ENCODE measurements at places on chromosomes 6 and 20. TPM values are rescaled to one million over a fixed set of nuclear protein-coding genes. Genes with fewer than 3 reads are reported as not detected.
A peak's percentile ranks its signal among the peaks of the same experiment; 100 is the strongest.

GRCh38 chr6:13194852-13195251 lies 133.5 kb downstream of the TBC1D7 start:
- H3K27me3 ChIP-seq, result peaks cover 2% of the 10 kb centered on the region
- H3K4me3 ChIP-seq, result no peak overlapping the region
- H3K36me3 ChIP-seq, result no peaks in the 10 kb centered on the region
- peak; percentile 10 for DNase-seq
- no peak overlapping the region for H3K27ac ChIP-seq

- H3K27ac ChIP-seq, result no peak overlapping the region
- H3K4me1 ChIP-seq, result no peaks in the 10 kb centered on the region
- no peaks in the 10 kb centered on the region for H3K36me3 ChIP-seq
- no peaks in the 10 kb centered on the region for H3K27me3 ChIP-seq
Observed at GRCh38 chr6:11738661-11739375, 39.8 kb downstream of the ADTRP start.

DNA sequence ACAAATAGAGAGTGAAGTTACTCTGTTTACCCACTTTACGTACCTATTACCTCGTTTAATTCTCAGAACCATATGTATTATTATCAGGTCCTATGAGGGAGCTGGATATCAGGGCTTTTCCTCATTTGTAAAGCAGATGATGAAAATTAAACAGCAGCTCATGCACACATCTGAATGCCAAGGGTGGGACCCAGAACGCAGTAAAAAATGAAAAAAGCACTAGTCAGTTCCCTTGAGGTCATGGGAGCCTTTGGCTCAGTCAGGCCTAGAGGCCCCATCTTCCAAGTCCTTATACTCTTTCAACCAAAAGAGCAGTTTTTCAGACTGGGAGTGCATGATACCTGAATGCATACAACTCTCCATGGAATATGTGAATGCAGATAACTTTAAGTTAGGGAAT lies 23.0 kb downstream of the B3GAT2 start:
- no peaks in the 10 kb centered on the region for H3K36me3 ChIP-seq
- no peaks in the 10 kb centered on the region for H3K27me3 ChIP-seq
- H3K4me3 ChIP-seq, result no peak overlapping the region
- H3K4me1 ChIP-seq, result no peaks in the 10 kb centered on the region

- H3K4me1 ChIP-seq, result no peaks in the 10 kb centered on the region
- H3K36me3 ChIP-seq, result no peaks in the 10 kb centered on the region
- no peaks in the 10 kb centered on the region for H3K27me3 ChIP-seq
- no peak overlapping the region for H3K27ac ChIP-seq
Observed at GRCh38 chr20:37989601-37990295, 43.5 kb downstream of the TTI1 start.

GRCh38 chr6:89321131-89321970 lies 6.3 kb upstream of the GABRR2 start:
- no peak overlapping the region for H3K4me3 ChIP-seq
- no peak overlapping the region for H3K27ac ChIP-seq
- H3K27me3 ChIP-seq, result no peaks in the 10 kb centered on the region
- DNase-seq, result no peak

DNA sequence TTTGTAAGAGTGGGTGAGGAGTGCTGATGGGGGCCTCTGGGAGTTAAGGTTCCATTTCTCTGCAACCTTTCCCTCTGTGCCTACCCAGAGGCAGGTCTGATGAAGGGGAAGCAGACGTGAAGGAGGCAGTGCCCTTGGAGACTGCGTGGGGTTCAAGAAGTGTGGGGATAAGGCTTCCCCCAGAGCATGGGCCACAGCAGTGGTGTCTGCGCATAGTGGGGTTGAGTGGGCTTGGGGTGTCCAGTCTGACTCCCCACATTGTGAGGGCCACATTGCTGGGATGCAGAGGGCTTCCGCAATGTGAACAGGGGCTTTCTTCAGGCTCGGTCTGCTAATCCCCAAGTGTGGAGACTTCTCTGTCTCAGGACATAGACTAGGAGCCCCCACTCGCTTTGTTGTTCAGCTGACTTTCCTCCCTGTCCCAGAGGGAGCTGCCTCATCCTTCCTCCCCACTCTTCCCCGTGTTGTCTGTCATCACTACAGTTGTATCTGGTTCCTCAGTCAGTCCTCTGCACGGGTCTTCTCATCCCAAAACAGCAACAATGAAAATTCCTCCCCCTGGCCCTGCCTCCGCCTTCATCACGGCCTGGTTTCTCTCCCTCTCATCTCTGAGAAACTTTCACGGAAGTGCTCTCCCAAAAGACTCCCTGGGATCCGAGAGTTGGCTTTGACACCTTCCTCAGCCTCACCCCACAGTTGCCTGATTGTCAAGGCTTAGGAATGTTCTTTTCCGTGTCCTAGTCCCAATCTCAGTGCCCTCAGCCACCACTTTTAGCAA lies 2.8 kb downstream of the EBF4 start:
- no peaks in the 10 kb centered on the region for H3K27me3 ChIP-seq
- DNase-seq, result no peak
- H3K4me1 ChIP-seq, result no peaks in the 10 kb centered on the region
- no peak overlapping the region for H3K27ac ChIP-seq

DNA sequence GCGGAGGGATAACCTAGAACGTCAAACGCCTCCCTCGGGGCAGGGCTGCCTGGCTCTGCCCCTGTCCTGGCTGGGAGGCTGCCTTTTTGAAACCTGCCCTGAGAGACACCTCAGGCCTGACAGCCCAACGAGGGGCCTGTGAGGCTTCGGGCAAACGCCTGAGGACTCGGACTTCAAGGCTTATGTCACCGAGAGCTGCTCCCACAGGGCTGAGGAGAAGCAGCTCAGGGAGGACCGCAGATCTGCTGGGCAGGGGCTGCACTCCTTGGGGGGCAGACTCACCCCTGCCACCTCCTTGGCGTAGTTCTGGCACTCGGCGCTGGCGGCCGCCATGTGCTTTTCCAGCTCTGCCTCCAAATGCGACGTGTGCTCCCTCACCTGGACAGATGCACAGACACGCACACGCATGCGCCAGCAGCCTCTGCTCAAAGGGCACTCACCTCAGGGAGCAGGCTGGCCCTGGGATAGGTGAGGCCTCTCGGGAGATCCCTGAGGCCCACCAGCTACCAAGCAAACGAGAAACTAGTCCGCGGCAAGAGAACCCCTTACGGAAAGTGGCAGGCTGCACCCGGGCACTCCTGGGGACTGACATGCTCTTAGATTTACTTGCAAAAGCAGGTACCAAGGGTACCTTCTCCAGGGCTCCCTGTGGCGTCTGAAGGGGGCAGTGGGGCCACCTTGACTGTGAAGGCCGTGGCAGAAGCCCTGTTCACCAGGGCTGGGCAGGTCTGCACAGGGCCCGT lies 49.6 kb downstream of the DSTN start:
- H3K27ac ChIP-seq, result no peak overlapping the region
- no peaks in the 10 kb centered on the region for H3K36me3 ChIP-seq
- no peak for DNase-seq
- no peaks in the 10 kb centered on the region for H3K27me3 ChIP-seq

The SEL1L2 gene
- not detected for total RNA-seq

The MYLK2 gene
- 0.87 TPM for total RNA-seq

The COL19A1 gene
- total RNA-seq, result not detected

The RIMS4 gene
- 4.0 TPM for total RNA-seq

Data from Panc1 (cell line).